ENCODE measurements at places on chromosomes 1 and 21. TPM values are rescaled to one million over a fixed set of nuclear protein-coding genes. Genes with fewer than 3 reads are reported as not detected.

The DISP3 gene
- total RNA-seq, result not detected

The NEGR1 gene
- total RNA-seq, result 0.09 TPM

The TNFRSF1B gene
- 7.3 TPM for total RNA-seq

The ITLN2 gene
- total RNA-seq, result not detected

The SLC1A7 gene
- total RNA-seq, result not detected

Measured in Caki2 (cell line).